MV-4-11 (cell line): ENCODE measurements at places on chromosomes 11 and 22.

DNA sequence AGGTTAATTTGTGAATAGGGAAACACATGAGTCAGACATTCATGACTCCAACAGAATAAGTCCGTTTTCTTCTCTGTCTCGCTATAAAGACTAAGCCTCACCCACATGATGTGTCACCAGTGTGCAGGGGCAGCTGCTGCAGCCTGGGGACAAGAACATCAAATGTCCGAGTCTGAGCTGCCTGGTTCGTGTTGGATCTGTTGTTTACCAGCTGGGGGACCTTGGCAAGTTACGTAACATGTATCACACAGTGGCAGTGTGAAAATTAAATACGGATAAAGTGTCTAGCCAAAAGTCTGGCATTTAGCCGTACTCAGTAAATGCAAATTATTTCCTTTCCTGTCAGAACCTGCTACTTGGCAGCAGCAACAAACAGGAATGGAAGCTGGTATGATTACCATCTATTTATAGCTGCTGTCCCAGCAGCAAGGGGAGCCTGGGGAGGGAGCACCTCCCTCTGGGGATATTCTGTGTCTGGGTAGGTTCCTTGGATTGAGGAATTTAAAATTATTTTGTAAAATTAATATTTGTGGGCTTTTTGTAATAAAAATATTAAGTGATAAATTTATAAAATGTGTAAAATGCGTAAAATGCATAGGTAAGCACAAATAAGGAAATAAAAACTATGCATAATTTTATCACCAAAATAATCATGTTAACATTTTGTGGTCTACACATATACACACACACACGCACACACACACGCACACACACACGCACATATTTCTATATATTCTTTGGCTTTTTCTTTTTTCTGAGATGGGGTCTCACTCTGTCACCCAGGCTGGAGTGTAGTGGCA, 1.3 kb upstream of the CLDN25 start:
- peak; percentile 9 for DNase-seq

DNA sequence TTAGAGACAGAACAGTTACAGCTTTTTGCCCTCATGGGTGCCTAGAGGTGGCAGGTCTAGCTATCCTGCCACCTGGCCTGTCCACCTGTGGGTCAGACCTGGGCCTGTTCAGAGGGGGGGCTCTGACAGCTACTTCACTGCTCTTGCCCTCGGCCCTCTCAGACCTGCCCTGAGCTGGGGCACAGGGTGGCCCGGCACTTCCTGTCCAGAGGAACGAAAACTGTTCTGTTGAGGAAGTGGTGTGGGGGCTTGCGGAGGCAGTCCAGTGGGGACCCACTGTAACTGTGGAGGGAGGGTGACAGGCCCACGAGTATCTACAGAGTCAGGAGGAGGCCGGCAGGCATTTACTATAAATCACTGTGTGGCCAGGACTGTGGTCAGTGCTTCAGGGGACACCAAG, 16.2 kb downstream of the TESMIN start:
- peak; percentile 58 for DNase-seq

GRCh38 chr22:39251762-39252460, 7.1 kb upstream of the PDGFB start:
- no peak for DNase-seq

DNA sequence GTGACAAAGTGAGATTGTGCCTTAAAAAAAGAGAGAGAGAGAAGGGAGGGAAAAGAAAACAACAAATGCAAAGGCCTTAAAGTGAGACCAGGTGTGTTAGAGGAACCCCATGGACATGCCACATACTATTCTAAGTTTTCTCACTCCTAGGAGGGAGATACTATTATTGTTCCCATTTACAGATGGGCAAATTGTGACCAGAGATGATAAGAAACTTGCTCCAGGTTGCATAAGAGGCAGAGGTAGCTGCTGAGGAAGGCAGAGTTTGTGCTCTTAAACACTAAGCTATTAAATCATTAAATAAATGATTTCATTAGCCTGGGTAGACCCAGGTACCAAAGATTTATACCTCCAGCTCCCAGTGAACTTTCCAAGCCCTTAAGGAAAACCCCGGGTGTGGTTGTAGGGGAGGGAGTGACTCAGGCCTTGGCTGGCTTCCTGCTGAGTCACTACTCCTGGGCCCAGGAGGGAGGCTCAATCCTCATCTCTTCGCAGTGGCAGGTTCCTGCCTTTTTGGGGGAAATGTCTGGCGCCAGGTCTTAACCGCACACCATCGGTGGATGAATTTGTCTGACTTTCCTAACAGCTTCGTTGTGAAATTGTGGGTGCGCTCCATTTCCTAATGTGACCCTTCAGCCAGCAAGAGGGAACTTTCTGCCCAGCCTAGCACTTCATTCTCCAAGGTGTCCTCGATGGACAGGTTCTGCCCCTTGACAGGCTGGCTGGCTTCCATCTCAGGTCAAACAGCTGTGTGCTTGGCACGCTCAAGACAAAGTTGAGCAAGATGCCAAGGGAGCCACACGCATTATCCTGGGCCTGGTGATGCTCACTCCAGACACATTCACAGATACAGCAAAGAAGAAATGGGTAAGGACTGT, 33.4 kb upstream of the PTPRJ start:
- peak; percentile 88 for DNase-seq

DNA sequence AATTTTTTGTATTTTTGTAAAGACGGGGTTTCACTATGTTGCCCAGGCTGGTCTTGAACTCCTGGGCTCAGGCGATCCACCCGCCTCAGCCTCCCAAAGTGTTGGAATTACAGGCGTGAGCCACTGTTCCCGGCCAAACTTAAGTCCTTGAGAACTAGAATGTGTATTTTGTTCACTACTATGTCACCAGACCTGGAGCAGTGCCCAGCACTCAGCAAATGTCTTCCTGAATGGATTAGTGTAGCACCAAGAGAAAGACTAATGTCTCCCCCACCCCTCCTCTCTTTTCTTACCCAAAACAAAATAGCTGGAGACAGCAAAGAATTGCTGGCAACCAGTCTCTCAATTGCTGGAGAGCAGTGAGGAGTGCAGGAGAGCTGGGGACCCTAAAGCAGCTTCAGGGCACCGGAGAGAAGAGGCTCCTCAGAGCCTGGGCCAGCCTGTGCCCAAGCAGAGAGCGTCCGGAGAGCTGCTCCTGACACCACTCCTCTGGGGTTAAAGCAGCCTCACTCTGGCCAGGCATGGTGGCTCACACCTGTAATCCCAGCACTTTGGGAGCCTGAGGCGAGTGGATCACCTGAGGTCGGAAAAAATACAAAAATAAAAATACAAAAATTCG, 14.9 kb downstream of the SLC25A18 start:
- DNase-seq = peak; percentile 13

GRCh38 chr11:97908354-97908753, 1112.4 kb upstream of the CNTN5 start:
- DNase-seq = no peak

DNA sequence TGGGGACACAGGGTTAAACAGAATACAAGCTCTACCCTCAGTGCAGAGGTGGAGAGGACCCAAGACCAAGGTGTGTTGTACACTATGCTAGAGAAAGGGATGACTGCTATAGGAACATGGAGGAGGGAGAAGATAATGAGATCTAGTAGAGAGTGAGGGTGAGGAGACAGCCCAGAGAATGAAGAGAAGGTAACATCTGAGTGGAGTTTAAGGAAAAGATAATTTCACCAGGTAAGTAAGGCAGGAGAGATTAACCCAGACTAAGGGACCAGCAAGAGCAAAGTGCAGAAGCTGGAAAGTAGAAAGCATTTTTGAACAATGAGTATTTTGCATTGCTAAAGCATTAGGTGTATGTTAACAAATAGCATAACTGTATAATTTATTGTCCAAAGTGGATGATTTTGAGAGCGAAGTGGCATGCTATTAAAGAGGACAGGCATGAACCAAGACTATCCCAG, 128.8 kb downstream of the RASSF10 start:
- no peak for DNase-seq

DNA sequence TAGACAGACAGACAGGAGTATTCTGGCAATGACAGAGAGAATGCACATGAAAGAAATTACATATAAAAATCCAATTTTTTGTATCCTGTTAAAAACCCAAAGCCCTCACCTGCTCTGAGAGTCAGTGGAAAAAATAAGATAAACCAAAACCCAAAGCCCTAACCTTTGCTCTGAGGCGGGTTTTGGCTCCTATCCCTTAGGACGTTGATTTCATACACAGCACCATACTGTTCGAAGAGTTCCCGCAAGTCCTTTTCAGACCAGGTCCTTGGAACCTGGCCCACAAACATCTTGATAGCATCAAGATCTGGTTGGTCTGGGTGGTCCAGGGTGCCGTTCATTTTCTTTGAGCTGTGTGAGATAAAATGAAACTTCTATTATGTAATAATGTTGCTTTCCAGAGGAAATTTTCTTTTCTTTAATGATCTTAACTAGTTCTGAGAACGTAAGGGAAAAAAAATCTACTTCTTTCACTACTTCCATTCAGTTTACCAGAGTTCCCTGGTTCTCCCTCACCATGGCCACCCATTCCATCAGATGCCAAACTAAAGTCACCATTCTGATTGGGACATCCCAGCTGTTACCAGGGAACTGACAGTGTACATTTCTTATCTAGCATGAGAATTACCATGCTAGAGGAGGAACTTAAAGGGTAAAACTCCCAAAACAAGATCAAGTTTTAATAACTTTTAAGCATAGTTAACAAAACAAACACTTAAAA, 39.9 kb upstream of the RAPSN start:
- no peak for DNase-seq

DNA sequence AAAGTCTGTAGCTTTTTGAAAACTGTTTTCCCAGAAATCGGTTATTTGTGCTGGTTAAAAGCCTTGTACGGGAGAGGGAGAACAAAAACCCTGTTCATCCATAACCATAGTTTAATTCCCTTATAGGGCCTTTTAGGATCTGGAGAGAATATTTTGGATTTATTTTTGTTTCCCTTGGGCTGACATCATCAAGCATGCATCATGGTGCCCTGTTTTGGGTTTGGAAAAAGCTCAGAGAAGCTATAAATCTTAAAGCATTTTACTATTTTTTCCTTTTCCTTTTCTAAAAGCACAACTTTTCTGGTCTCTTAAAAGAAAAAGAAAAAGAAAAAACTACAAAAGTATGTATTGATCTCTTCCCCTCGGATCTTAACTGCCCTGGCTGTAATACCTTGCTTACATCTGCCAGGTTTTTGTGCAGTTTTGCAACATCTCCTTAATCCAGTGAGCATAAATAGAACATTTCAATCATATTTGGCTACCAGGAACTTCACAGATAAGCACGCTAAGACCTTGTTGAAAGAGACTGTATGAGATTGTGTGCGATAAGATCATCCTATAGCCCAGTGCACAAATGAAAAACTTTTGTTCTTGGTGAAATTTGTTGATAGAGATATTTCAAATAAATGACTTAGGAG, 88.0 kb downstream of the ZBTB16 start:
- DNase-seq = no peak

GRCh38 chr11:126722956-126723664, 277.5 kb downstream of the KIRREL3 start:
- DNase-seq = no peak

DNA sequence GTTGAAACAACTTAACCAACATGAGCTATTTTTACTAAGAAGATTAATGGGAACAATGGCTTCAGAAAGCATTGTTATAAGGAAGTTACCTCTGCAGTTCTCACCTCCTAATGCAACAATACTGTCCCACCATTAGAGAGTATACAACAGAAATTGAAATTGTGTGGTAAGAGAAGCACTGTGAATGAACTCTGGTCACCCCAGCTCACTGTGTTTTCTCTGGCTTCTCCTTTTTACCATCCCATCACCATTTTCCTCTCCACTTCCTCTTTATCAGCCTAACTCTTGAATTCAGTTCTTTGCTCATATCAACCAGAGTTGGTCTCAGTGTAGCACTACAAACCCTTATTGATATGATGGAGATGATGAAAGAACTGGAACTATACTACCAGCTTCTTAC, 138.0 kb upstream of the POU2AF2 start:
- DNase-seq = peak; percentile 91

DNA sequence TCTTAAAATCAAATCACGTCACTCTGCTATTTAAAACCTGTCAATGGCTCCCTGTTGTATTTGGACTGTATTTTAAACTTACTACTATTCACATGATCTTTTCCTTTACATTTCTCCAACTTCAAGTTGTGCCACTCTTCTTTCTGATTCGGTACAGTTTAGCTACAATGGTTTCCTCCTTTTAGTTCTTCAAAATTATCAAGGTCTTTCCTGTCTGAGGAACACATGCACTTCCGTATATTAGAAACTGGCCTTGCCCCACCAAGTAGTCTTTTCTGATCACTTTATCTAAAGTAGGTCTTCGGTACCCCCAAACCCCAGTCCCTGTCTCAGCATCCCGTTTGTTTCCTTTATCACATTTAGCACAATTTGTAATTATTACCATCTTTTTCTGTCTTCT, 81.8 kb downstream of the MTMR3 start:
- no peak for DNase-seq

- peak; percentile 12 for DNase-seq
These were observed 7.4 kb downstream of the CCDC34 start for GRCh38 chr11:27355575-27356104.

GRCh38 chr22:29810216-29810615, 27.9 kb downstream of the ASCC2 start:
- peak; percentile 55 for DNase-seq

- no peak for DNase-seq
These were observed 10.1 kb upstream of the RPS3 start for GRCh38 chr11:75389276-75389605.

- DNase-seq = no peak
These were observed 34.5 kb upstream of the RTL6 start for GRCh38 chr22:44532552-44532951.

DNA sequence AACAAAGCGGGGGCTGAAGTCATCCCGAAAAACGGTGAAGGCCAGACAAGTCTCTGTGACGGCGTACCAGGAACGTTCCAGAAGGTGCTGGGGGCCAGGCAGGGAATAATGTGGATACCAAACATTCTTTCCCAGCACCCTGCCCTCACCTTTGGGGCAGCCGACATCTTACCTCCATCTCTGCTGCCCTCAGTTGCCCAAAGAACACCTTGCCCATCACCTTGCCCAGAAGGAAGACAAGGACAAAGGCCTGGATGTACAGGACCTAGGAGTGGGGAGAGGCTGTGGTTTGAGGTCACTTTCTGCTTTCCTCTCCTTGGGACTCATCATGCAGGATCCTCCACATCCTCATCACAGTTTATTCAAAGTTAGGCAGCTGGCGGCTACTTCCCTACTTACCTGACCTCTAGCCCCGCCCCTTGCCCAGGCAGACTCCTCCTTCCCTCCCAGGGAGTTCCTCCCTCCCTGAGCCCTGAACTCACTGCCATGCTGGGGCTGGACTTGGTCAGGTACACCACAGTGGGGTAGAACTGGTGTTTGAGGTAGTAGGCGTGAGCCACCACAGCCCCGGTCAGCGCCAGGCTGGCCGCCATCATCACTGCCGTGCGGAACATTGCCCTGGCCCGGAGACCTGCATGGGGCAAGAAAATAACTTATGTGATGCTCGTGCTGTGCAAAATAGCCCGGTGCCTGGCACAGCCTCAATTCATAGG, 1.2 kb downstream of the SYVN1 start:
- peak; percentile 51 for DNase-seq
